ENCODE measurements at places on chromosomes 3 and 15.

DNA sequence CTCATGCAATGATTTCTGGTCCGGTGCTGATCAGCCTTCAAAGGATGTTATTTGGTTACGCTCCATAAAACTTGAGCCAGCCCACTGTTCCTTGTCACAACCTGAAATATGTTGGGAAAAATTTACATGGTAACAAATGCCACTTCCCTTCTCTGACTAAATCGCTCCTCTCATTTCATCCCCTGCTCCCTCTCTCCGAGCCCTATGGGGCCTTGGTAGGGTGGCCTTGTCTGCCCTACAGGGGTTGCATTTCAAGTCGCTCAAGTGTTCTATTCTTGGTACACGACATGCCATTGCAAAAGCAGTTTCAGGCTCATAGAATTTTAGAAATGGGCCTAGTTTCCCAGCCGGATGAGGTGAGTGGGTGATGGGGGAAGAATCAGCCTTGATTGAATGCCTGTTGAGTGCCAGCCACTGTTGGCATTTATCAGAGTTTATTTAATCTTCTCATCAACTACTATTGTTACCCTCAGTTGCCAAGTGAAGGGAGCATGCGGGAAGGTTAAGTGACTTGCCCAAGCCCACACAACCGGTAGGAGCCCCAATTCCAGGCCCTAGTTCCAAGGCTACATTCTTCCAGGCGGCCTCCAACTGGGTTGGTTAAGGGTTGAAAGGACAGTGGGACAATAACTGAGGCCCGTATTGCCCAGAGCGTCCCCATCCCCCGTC is 961 bp upstream of the ABHD2 start:
- no peak for DNase-seq

DNA sequence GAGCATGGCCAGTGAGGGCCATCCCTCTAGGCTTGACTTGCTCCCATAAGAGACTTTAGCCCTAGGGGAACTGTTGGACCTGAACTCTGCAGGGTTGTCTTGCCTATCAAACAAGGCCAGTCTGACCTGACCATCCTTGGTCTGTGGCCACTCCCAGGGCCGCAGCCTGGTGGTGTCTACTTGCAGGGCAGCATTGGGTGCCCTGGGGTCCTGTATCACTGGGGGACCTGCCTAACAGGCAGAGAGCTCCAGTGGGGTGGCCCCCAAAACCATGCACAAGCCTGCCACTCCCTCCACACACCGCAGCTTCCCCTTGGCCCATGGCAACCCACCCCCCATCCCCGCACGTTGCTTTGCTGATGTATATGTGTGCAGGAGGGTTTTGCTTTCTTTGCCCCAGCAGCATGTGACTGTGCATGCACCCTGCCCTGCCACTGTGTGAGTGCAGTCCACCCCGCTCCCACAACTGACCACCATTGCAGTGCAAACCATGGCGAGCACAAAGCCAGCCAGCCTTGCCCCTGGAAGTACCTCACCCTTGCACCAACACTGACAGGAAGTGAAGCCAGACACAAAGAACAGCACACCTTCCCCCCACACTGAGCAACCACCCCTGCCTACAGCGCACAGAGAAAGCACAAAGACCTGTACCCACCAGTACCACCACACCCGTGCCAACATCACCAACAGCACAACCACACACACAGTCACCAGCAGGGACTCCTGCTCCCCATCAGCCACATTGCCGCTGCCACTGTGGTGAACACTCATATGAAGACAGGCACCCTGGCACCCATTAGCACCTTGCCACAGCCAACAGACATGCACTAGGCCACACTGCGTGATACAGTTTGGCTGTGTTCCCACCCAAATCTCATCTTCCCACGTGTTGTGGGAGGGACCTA is 88.8 kb downstream of the SENP7 start:
- no peak for DNase-seq

DNA sequence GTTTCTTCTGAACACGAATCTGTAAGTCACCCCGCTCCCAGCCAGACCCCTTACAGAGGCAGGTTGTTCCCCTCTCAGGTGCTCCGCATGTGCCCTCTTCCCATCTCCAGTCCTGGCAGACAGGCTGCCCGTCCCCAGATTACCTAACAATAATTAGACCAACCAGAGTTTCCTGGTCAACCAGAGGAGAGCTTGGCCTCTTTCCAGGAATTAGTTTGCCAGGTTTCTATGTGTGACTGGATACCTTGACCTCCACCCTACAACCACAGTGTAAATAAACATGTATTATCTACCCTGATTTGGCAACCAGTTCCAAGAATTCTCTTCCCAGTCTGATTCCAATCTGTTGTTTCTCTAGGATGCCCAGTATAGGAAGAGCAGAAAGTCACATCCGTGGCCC is 178.0 kb upstream of the UMPS start:
- DNase-seq = no peak

DNA sequence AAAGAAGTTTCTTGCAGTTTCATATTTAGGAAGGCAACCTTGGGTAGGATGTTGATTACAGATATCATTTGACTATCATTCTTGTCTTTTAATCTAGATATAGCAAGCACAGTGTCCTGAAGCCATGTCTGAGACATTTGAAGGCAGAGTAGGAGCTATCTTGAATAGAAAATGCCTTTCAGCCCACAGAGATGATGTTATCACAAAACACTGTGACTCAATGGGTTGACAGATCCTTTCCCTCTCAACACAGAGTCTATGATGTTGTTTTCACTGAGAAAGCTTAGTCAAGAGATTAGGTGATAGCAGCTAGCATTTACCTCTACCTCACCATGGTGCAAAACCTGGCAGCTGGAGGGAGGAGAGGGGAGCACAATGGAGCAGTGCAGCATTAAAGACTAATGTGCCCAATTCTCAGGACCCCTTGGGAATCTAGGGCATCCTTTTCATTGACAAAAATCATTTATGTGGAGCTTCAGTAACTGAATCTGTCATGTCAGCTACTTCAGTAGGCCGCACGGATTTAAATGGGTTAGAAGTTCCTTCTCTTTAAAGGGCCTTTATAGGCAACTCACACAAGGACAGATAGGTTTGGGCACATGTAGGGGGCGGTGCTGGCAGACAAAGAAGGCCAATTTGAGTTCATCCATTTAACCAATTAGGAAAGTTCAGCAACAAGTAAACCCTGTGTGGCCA is 121.8 kb downstream of the AGBL1 start:
- no peak for DNase-seq

- no peak for DNase-seq
Observed at GRCh38 chr15:67784090-67784781, 41.1 kb upstream of the SKOR1 start.

Measured in activated CD8-positive, alpha-beta memory T cell treated with anti-CD3 and anti-CD28 coated beads, Interleukin-2, amount 50 U/mL, for 48 hours (primary cell).